Cardiac fibroblast (primary cell): ENCODE measurements at places on chromosomes 2 and 18.
A peak's percentile ranks its signal among the peaks of the same experiment; 100 is the strongest.

- DNase-seq = no peak
Observed at GRCh38 chr2:226725126-226725860, 74.3 kb downstream of the IRS1 start.

- DNase-seq = no peak
Observed at GRCh38 chr2:65974067-65974723, 460.7 kb upstream of the MEIS1 start.

DNA sequence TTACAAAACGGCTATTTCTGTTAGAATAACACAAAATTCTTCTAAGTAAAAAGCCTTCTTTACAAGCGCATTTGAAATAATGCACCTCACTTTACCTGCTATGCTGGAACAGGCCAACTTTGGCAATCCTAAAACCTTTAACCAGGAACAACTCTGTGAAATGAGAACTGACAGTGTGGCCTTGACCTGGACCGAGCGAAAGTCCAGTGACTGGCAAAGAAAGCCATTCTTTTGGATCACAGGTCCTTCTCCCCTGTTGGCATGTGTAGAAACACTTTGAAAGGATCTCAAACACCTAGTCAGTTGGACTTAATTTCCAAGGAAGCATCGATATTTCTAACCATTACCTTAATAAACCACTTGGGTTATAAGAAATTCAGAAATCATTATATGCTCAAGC, 21.2 kb downstream of the MAPRE2 start:
- DNase-seq = no peak

- peak; percentile 92 for DNase-seq
Observed at GRCh38 chr2:69216535-69217332, 170.3 kb downstream of the GFPT1 start.

GRCh38 chr2:224780823-224781222, 64.7 kb upstream of the CCDC195 start:
- DNase-seq = no peak

- DNase-seq = peak; percentile 83
Observed at GRCh38 chr2:25228848-25229278, 60.5 kb upstream of the POMC start.

DNA sequence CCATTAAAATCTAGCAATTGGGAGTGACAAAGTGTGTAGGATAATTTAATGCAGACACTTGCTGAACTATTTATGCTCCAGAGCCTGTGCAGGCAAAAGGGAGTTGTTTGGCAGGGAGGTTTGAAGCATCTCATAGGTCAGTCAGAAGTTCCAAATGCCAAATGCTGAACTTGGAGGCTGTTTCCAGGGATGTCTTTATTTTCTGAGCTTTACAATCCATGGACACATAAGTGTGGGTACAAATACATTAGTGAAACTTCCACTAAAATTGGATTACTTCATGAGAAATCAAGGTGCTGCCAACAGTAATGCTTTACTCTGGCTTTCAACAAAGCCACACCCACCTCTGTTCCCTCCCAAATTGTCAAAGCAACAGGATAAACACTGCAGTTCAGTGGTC, 422.1 kb upstream of the SETBP1 start:
- DNase-seq = no peak

DNA sequence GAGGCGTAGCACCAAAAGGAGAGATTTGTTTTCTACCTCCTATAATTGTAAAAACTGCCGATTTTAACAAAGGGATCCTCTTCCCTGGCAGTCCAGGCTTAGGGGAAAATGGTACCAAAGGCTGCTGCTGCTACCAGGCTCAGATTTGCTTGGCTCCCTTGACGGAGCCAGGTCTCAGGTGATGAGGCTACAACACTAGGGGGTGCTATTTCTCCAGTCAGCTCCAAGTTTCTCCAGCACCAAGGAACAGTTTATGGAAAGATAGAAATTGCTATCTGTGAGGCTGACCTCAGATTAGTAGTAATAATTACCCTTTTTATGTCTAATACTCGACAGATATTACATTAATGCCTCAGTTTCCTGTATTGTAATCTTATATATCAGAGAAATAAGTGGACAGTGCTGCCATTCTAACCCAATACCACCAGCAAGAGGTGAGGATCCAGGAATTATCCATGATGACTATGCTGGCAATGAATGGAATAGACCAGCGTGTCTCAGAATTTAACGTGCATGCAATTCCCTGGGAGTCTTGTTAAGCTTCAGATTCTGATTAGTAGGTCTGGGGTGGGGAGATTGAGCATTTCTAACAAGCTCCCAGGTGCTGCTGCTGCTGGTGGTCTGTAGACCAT, 111.3 kb downstream of the ESCO1 start:
- DNase-seq = peak; percentile 75

GRCh38 chr2:20671036-20671735, 4.2 kb downstream of the GDF7 start:
- DNase-seq = no peak

GRCh38 chr2:23624378-23624777, 239.4 kb downstream of the KLHL29 start:
- no peak for DNase-seq

DNA sequence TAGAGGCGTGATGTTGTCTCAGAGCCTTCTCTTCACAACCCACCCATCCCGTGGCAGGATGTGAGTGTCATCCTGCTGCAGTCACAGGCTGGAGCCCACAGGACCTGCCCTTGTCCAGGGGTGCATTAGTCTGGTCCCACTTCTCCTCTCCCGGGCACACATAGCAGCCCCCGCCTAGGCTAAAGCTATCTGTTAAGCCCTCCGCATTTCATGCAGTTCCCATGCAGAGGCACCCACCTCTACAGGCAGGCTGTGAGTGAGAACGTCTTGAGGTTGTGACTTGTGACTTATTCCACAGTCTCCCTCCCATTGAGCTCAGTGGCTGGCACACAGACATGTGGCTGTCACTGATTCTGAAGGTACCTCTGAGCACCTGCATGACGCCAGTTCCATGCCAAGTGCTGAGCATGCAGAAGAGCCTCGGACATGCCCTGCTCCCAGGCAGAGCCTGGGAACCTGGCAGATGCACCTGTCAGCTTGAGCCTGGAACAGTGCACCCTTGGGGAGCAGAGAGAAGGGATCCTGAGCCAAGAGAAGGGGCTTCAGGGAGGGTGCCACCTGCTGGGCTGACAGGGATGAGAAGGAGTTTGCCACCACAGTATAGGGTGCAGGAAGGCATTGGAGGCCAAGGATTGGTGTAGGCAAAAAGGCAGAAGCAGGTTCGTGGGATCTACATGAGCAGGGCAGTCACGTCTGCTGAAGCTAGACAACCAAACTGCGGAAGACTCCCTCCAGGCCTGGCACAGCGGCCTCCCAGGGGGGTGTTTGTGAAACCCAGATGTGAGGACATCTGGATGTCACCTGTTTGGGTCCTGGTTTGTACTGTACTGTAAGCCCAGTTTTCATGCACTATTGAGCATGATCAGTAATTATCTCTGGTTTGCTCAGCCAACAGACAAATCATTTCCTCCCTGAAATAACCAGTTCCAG, 213.6 kb downstream of the GLI2 start:
- DNase-seq = peak; percentile 23

DNA sequence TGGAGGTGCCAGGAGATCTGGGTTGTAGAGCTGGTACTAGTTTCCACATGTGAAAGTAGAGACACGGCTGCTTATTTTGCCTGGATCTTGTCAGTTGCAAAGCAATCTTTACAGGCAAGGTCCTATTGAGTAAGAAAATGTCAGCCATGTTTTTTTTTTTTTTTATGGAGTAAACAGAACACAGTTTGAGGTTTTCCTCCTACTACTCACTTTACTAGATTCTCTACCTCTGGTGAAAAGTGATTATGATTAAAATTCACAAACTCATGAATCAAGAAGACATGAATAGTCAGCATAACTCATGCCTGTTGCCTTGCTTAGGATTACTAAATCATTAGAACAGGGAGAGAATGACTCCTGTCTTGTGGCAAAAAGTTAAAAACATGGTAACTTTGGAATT, 70.1 kb upstream of the PNPT1 start:
- no peak for DNase-seq

DNA sequence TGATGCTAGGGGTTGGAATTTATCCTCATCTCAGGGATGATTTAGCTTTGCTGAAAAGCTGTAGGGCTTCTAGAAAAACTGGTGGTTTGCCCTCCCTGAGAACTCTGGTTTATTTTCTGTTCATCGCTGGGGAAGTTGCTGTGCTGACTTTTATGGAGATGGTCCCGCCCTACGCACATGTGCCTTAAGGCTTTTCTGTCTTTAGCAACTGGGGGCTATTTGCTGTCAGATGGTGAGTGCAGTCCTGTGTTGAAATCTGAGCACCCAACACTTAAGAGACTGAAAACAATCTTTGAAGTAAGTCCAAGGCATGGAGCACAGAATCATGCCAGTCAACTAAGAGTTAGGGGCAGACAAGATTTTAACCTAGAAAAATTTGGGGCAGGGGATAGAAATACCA, 2148.4 kb upstream of the CELF4 start:
- DNase-seq = no peak

DNA sequence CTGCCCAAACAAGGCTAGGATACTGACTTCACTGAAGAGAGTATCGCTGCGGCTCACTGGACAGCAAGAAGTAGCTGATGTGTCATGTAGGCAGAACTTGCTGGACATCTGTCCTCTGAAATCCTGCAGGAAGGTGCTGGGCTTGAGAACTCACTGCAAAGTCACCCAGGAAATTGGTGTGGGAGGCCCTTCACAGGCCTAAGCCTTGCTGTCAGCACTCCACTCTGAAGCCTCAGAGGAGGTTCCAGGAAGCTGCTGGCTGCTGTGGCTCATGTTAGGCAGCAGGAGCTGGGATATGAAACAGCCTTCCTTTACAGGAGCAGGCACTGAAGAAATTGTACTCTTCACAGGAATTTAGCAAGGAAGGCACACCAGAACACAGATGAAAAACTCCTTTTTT, 88.3 kb upstream of the CCDC68 start:
- peak; percentile 43 for DNase-seq

GRCh38 chr2:220143336-220143735, 515.9 kb downstream of the SLC4A3 start:
- peak; percentile 87 for DNase-seq

DNA sequence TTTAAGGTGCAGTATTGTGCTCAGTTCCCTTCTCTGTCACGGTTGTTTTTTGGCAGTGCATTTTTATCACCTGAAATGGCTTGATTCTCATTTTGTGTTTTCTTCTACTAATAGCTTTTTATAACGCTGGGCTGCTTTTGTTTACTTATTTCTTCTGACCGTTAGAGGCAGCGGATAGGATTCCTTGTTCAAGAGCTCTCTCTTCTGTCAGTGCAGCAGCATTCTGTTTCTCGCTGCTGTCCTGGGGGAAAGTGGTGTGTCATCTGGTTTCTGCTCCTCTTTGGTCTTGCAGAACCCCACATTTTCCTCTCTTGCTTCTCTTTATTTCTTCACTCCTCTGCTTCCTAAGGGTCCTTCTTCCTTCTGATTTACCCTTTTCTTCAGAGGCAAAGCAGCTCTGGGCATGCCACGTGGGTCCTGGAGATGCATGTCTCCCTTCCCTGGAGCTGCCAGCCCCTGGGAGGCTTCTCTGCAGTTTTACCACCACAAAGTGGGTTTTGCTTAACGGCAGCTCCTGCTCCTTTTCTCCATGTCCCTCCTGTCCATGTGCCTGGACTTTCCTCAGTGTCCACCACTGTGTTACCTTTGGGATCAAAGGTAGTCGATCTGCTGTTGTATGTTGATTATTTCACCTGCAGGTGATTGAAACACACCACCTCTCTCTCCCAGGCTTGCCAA, 47.3 kb upstream of the SNTG2 start:
- no peak for DNase-seq

- DNase-seq = no peak
Observed at GRCh38 chr2:105943977-105944376, 199.3 kb downstream of the NCK2 start.

GRCh38 chr18:29071869-29072268, 894.9 kb upstream of the CDH2 start:
- DNase-seq = no peak

GRCh38 chr2:23384551-23385343, at the start of gene KLHL29:
Gene KLHL29 (plus strand): TSS chr2:23385179. CDS start chr2:23562197, 177,018 bp downstream.
- DNase-seq = peak; percentile 80

DNA sequence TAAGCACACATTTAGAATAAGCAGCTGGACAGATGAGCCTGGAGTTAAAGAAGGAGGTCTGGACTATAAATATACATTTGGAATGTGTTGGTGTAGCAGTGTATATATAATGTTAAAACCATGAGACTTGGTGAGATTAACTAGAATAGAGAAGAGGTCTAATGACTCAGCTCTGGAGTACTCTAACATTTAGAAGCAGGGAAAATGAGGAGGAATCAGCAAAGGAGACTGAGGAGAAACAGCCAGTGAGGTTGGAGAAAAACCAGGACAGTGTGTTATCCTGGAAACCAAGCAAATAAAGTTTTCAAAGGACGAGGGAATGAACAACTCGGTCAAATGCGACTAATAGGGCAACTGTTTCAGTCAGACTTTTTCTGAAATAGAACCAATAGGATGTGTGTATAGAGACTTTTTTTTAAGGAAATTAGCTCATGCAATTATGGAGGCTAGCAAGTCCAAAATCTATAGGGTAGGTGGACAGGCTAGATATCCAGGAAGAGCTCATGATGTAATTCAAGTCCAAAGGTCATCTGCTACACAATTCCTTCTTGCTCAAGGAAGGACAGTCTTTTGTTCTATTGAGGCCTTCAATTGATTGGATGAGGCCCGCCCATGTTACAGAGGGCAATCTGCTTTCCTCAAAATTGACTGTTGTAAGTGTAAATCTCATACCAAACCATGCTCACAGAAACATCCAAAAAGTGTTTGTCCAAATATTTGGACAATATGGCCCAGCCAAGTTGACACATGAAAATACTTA, 10.8 kb upstream of the SESTD1 start:
- DNase-seq = peak; percentile 23
